Right renal cortex interstitium (tissue), 3 donors: ENCODE measurements at places on chromosomes 3 and 15. TPM values are rescaled to one million over a fixed set of nuclear protein-coding genes. Genes with fewer than 3 reads are reported as not detected.

Gene ANAPC13
- polyA plus RNA-seq = 160 TPM

Gene SCN11A
- polyA plus RNA-seq = 0.72 TPM

Gene HHLA2
- 18.3 TPM for polyA plus RNA-seq

Gene CCDC39
- 5.2 TPM for polyA plus RNA-seq

Gene ALG1L2
- polyA plus RNA-seq = 1.2 TPM

Gene EOMES
- 0.15 TPM for polyA plus RNA-seq

Gene NANOGP8
- polyA plus RNA-seq = 0.21 TPM

Gene TGM4
- 0.06 TPM for polyA plus RNA-seq
